Hematopoietic multipotent progenitor cell treated with erythropoietin and hydrocortisone succinate and interleukin-3 and kit ligand, for 17 days (in vitro differentiated cells): ENCODE measurements at places on chromosomes 4 and X.
A peak's percentile ranks its signal among the peaks of the same experiment; 100 is the strongest.

DNA sequence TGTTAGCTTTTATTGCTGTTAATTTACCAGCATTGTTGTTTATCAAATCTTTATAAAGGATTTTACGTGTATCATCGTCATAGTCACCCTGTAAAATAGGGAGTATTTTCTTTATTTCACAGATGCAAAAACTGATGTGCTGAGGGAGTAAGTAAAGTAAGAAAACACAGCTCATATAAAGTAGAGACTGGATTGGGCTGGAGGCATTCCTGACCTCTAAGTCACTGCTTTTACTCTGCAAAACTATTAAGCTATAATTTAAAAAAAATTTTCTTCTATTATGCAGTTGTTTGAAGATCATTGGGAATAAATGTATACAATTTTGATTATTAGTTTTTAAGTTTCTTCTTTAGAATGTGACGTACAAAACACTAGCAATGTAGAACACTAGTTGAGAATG is 45.9 kb downstream of the NUDT6 start:
- no peak for DNase-seq

GRCh38 chrX:11532291-11533078 is 133.2 kb downstream of the ARHGAP6 start:
- DNase-seq = peak; percentile 19

GRCh38 chr4:102431608-102431961 is 69.6 kb upstream of the NFKB1 start:
- no peak for DNase-seq

DNA sequence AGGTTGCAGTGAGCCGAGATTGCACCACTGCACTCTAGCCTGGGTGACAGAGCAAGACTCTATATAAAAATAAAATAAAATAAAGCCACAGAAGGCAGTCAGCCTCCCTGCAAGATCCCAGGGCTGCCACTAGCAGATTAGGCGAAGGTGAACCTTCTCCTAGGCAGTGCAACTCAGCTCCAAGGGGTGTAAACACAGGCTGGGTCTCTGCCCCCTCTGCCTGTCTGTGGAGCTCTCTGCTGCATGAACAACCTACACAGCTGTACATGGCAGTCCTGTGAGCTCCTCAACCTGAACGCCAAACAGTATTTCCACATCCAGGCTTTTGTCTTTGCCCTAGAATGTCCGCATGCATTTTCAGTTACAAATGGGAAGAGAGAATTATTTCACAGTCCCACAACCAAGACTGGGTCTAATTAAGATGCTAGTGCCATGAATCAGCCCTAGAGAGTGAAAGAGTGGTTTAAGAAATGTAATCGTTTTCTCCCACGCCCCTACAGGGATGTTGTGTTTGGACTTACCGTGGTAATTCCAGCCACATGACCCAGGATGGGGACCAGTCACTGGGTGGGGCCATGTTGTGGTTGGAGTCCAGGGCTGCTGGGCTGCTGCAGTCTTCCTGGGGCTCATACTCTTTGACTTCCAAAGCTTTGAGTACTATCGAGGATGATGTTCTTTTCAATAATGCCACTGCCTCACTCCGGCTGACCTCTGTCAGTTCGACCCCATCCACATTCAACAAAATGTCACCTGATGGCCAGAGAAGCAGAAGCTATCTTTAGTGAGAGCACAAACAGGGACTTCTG is 99.0 kb downstream of the FIP1L1 start:
- DNase-seq = no peak

GRCh38 chrX:120001787-120002186 is 58.2 kb upstream of the NKAP start:
- DNase-seq = no peak

DNA sequence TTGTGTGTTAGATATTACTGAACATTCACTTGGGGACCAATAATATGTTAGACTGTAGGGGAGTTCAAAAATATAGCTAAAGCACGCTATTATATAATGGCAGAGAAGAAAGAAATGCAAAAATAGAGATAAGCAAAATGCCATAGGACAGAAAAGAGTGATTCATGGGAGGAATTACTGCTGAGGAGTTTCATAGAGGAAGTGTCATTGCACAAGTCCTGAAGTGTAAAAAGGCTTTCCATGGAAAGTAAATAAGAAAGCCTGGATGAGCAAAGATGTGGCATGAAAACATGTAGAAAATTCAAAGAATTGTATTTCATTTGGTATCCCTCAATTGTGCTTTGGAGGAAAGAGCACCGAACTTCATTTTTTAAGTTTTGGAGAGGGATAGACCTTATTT is 14.5 kb downstream of the HMGB2 start:
- no peak for DNase-seq

GRCh38 chrX:154800478-154801210 is 4.6 kb downstream of the MPP1 start:
- peak; percentile 52 for DNase-seq

DNA sequence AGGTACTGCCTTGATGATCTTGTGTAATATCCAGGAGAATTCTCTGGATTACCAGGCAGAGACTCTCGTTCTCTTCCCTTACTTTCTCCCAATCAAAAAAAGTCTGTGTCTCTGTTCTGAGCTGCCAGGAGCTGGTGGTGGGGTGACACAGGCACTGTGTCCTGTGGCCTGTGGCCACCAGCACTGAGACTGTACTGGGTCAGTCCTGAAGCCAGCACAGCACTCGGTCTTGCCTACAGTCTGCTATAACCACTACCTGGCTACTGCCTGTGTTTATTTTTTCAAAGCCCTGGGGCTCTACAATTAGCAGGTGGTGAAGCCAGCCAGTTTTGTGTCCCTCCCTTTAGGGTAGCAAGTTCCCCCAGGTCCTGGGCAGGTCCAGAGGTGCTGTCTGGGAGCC is 331.1 kb upstream of the MAGEB18 start:
- no peak for DNase-seq

GRCh38 chrX:108199691-108200090 is 108.1 kb downstream of the ATG4A start:
- DNase-seq = peak; percentile 4

DNA sequence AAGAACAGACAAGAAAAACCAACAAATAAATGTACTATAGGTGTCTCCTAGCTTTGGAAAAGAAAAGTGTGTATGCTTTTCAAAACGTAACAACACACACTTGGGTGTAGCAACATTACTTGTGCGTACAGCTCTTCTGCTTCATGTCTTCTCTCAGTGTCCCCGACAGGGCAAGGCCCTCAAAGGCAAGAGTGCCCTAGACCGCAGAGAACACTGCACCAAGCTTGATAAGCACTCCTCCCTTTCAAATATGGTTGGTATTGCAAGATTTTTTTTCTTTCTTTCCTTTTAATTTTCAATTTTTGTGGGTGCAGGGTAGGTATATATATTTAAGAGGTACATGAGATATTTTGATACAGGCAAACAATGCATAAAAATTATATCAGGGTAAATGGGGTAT is 106.8 kb downstream of the EIF4E start:
- DNase-seq = peak; percentile 34

DNA sequence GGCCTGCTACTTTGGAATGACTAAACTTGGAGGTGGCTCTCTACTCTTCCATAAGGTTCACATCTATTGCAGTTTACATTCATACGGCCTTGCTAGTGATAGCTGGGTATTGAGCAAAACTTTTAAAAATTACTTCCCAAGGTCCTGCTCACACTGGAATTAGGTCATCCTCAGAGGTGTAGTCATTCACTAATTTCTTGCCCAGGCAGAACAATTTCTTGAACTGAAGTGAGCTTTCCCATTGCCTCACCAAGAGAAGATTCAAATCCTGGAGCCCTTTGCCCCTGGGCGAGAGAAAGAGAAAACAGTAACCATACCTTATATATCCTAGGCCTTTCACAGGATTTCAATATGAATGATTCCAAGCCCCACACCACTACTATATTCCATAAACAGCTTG is 109.2 kb downstream of the GUCY2F start:
- no peak for DNase-seq

DNA sequence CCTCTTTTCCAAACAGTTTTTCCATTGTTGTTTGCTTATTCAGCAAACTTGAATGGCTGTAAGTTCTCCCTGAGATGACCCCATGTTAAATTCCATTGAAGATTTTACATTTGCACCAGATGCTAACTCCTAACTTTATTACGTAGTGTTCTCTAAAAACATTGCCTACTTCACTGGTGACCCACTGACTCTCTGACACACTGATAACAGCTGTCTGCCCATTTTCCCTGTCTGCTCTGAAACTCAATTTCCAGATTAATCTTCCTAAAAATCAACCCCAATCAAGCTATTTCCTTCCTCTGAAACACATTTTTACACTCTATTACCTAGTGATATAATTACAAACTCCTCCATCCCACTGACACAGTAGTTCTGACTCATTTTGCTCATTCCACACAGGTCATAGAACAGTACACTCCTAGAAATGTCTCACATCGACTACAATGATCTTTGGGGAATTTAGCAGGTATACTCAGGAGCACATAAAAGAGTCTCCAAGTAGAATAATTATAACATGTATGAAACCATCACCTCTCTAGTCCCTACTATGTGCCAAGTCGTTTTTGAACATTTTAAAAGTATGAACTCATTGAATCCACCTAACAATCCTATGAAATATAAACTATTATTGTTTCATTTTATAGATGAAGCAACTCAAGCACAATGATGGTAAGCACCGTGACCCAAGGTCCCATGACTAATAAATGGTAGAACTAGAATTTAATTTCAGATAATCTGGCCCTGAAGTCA is 210.9 kb downstream of the SLIT2 start:
- no peak for DNase-seq
